Prostate gland (tissue), 2 donors: ENCODE measurements at places on chromosomes 12 and 14.

GRCh38 chr12:65986047-65986446, 144.5 kb downstream of the LLPH start:
- H3K4me1 ChIP-seq: no peaks in the 10 kb centered on the region
- no peaks in the 10 kb centered on the region for H3K36me3 ChIP-seq
- no peak overlapping the region for H3K27ac ChIP-seq
- DNase-seq: no peak
- no peaks in the 10 kb centered on the region for H3K27me3 ChIP-seq

GRCh38 chr12:122363782-122364181, 58.7 kb downstream of the CLIP1 start:
- H3K27ac ChIP-seq: no peak overlapping the region
- no peaks in the 10 kb centered on the region for H3K27me3 ChIP-seq
- H3K36me3 ChIP-seq: no peaks in the 10 kb centered on the region
- H3K4me1 ChIP-seq: no peaks in the 10 kb centered on the region
- H3K4me3 ChIP-seq: no peak overlapping the region
- no peak for DNase-seq

DNA sequence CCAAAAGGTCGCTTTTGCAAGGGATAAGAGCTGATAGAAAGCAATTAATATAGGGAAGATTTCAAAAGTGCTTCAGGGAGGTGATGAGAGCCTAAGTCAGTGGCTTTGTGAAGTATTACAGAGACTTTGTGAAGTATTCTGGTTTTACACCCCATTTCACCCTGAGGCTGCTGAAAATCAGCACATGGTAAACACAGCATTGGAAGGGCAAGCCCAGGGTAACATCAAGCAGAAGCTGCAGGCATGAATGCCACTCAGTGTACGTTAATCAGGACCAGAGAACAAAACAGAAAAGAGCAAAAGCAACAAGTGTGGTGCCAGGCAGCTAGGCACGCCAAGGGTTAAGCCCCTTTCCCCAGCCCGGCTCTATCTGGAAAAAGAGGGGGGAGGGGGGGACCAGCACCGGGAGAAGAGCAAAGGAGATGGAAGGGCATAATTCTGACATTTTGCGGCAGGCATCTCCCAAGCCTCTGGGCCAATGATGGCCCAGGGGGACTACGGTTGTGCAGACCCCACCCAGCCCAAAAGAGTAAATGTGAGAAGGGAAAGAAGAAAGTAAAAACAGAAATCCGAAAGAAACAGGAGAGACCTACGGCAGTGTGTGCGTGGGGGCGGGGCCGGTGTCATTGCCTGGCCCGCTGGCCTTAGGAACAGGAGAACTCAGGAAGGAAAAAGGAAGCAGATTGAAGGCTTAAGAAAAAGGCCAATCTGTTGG, 58.9 kb downstream of the DHRS2 start:
- H3K27me3 ChIP-seq: no peaks in the 10 kb centered on the region
- H3K4me1 ChIP-seq: peaks cover 7% of the 10 kb centered on the region
- no peak overlapping the region for H3K27ac ChIP-seq
- H3K4me3 ChIP-seq: no peak overlapping the region

DNA sequence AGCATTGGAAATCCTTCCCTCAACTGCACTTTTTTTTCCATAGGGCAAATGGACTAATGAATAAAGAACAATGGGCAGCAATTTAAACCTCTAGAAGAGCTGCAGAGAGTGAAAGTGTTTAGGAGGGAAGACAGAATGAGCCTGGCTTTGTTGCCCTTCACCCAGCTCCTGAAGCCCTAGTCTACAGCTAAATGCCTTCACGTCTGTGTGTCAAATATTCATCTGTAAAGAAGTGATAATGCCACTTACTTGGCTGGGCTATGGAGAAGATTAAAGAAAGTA, 45.6 kb downstream of the FLRT2 start:
- no peak overlapping the region for H3K27ac ChIP-seq
- no peak overlapping the region for H3K4me3 ChIP-seq
- no peaks in the 10 kb centered on the region for H3K27me3 ChIP-seq
- H3K4me1 ChIP-seq: no peaks in the 10 kb centered on the region

DNA sequence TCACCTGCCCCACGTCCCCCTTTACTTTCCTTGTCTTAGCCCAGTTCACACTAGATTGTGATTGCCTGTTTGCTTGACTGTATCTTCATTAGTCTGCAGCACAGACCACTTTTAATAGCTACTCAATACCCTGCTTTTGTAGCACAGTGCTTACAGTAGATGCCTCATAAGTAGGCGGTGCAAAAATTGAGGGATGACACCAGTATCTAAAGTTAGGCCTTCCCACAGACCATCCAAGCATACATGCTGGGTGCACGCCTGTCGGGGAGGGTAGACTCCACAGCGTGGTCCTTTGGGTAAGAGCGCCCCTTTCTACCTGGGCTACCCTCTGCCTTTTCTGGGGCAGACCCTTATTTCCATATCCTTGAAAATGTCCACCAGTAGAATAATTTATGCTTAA, 140.8 kb downstream of the GCH1 start:
- no peaks in the 10 kb centered on the region for H3K27me3 ChIP-seq
- no peak overlapping the region for H3K27ac ChIP-seq
- no peaks in the 10 kb centered on the region for H3K4me1 ChIP-seq
- no peak for DNase-seq
- H3K4me3 ChIP-seq: no peak overlapping the region

DNA sequence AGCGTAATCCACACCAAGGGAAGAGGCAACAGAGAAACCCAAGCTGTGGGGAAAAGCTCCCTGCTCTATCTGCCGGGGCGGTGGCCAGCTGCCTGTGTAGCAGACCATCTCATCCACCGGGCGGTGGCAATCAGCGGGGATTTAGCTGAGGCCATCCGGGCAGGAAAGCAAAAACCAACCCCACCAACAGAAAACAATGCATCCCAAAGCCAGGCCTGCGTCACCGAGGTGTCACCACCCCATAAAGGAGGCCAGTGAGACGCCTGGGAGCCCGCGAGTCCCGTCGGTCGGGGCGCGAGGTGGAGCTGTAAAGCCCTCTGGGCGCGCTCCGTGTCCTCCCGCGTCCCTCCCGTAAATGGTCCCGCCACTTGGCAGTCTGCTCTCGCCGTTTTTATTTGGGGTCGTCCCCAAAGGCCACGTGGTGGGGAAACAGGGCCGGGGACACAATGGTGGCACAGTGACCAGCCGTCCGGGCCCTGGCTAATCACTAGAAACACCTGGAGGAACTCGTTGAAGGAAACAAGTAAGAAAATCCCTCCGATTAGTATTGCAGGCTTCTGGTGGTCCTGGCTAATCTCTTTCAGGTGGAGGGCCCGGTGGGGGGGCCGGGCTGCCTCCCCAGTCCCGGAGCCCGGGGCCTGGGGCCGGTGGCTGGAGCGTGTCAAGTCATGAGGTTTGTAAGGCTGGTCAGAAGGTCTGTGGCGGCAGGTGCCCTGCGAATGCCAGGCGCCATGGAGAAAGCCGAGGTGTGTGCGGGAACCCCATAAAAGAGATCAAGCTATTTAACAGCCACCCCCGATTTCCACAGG, 94.7 kb upstream of the GSC start:
- H3K4me3 ChIP-seq: no peak overlapping the region
- no peaks in the 10 kb centered on the region for H3K4me1 ChIP-seq
- H3K36me3 ChIP-seq: no peaks in the 10 kb centered on the region
- no peaks in the 10 kb centered on the region for H3K27me3 ChIP-seq
- no peak for DNase-seq

GRCh38 chr12:76085520-76085868, 1.0 kb upstream of the NAP1L1 start:
- peak overlapping the region; percentile 76 for H3K4me3 ChIP-seq
- no peak for DNase-seq
- no peaks in the 10 kb centered on the region for H3K4me1 ChIP-seq
- no peaks in the 10 kb centered on the region for H3K27me3 ChIP-seq
- H3K27ac ChIP-seq: peak overlapping the region; percentile 99

DNA sequence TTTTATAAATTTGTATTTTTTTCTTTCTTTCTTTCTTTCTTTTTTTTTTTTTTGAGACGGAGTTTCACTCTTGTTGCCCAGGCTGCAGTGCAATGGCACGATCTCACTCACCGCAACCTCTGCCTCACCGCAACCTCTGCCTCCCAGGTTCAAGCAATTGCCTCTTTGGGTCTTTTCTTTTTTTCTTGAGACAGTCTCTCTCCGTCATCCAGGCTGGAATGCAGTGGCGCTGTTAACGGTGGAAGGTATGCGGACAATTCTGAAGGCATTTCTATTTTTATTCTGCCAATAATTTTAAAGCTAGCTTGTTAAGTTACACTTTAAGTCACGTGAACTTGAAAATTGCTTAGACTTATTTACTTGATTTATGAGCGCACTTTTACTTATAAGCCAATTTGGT, 8.8 kb upstream of the PHC1 start:
- DNase-seq: no peak
- no peak overlapping the region for H3K27ac ChIP-seq
- H3K36me3 ChIP-seq: no peaks in the 10 kb centered on the region
- H3K4me3 ChIP-seq: no peak overlapping the region
- no peaks in the 10 kb centered on the region for H3K27me3 ChIP-seq

- H3K4me1 ChIP-seq: no peaks in the 10 kb centered on the region
- no peaks in the 10 kb centered on the region for H3K36me3 ChIP-seq
- no peak overlapping the region for H3K27ac ChIP-seq
These were observed 16.5 kb downstream of the CCER1 start for GRCh38 chr12:90938451-90938850.

- H3K4me3 ChIP-seq: no peak overlapping the region
- no peaks in the 10 kb centered on the region for H3K36me3 ChIP-seq
- H3K27me3 ChIP-seq: no peaks in the 10 kb centered on the region
These were observed 66.8 kb upstream of the SLCO1C1 start for GRCh38 chr12:20628226-20628787.

- no peaks in the 10 kb centered on the region for H3K36me3 ChIP-seq
- no peak for DNase-seq
- H3K4me3 ChIP-seq: no peak overlapping the region
- H3K4me1 ChIP-seq: no peaks in the 10 kb centered on the region
- no peak overlapping the region for H3K27ac ChIP-seq
These were observed 994.4 kb upstream of the SEL1L start for GRCh38 chr14:82528016-82528415.

GRCh38 chr12:117143008-117143532, 43.9 kb upstream of the TESC start:
- no peaks in the 10 kb centered on the region for H3K36me3 ChIP-seq
- peak; percentile 53 for DNase-seq
- no peak overlapping the region for H3K4me3 ChIP-seq
- H3K27ac ChIP-seq: no peak overlapping the region
- peaks cover 8% of the 10 kb centered on the region for H3K4me1 ChIP-seq

GRCh38 chr14:102226356-102227125, 78.4 kb downstream of the MOK start:
- no peaks in the 10 kb centered on the region for H3K36me3 ChIP-seq
- DNase-seq: no peak
- no peak overlapping the region for H3K27ac ChIP-seq

GRCh38 chr12:91347481-91348214, 165.0 kb upstream of the DCN start:
- H3K4me1 ChIP-seq: no peaks in the 10 kb centered on the region
- no peaks in the 10 kb centered on the region for H3K36me3 ChIP-seq
- H3K4me3 ChIP-seq: no peak overlapping the region
- DNase-seq: no peak
- H3K27me3 ChIP-seq: no peaks in the 10 kb centered on the region
- no peak overlapping the region for H3K27ac ChIP-seq

GRCh38 chr12:42056130-42056529, 88.5 kb downstream of the GXYLT1 start:
- H3K36me3 ChIP-seq: no peaks in the 10 kb centered on the region
- H3K27ac ChIP-seq: no peak overlapping the region
- DNase-seq: no peak

DNA sequence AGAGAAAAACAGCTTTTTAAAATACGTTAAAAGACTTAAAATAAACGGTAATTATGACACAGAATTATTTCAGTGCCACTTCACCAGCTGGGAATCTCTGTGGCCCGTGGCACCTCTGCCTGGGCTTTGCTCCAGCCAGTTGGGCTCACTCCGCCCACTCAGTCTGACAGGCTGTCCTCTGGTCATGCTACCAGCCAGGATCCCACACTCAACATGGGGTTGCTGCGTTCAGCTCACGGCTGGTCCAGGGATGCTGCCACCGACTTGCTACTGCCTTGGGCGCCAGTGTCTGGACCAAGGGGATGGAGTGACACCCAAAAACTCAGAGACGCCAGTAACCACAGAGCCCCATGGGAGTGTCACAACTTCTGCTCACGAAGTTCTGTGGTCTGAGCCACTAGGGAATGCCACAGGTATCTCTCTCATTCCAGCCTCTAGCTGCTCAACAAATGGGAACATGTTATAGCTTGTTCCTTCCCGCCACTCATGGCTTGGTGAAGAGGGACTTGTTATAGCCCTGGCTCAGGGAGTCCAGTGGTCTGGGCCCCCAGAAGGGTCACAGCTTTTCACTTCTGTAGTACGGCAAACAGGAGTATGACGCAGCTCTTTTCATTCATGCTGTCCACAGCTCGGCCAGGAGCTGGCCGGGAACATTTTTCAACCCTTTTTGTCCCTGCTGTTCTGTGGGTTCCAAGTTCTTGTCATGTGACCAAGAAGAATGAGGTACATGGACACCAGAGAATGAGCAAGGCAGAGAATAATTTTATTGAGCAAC, 23.4 kb upstream of the ATXN7L3B start:
- DNase-seq: no peak
- H3K4me3 ChIP-seq: no peak overlapping the region
- no peak overlapping the region for H3K27ac ChIP-seq
- no peaks in the 10 kb centered on the region for H3K27me3 ChIP-seq
- no peaks in the 10 kb centered on the region for H3K36me3 ChIP-seq

GRCh38 chr14:64947710-64948611, 5.4 kb upstream of the GPX2 start:
- H3K4me1 ChIP-seq: no peaks in the 10 kb centered on the region
- H3K36me3 ChIP-seq: peaks cover 3% of the 10 kb centered on the region
- H3K4me3 ChIP-seq: no peak overlapping the region
- no peak for DNase-seq

GRCh38 chr12:2543801-2544200, 251.0 kb upstream of the FKBP4 start:
- no peak overlapping the region for H3K4me3 ChIP-seq
- no peaks in the 10 kb centered on the region for H3K4me1 ChIP-seq
- no peak overlapping the region for H3K27ac ChIP-seq
- no peaks in the 10 kb centered on the region for H3K27me3 ChIP-seq
- no peaks in the 10 kb centered on the region for H3K36me3 ChIP-seq

GRCh38 chr12:88453323-88453722, 126.9 kb downstream of the KITLG start:
- DNase-seq: no peak
- H3K27me3 ChIP-seq: no peaks in the 10 kb centered on the region
- H3K36me3 ChIP-seq: no peaks in the 10 kb centered on the region
- no peak overlapping the region for H3K27ac ChIP-seq

GRCh38 chr14:38880643-38881524, 222.2 kb downstream of the SEC23A start:
- H3K36me3 ChIP-seq: no peaks in the 10 kb centered on the region
- no peak for DNase-seq
- no peak overlapping the region for H3K4me3 ChIP-seq
- H3K27me3 ChIP-seq: no peaks in the 10 kb centered on the region

- H3K27me3 ChIP-seq: no peaks in the 10 kb centered on the region
These were observed 73.0 kb downstream of the RAD51B start for GRCh38 chr14:67892466-67893100.

GRCh38 chr12:48292040-48292439, 58.7 kb downstream of the ZNF641 start:
- no peaks in the 10 kb centered on the region for H3K36me3 ChIP-seq
- DNase-seq: no peak
- H3K4me1 ChIP-seq: no peaks in the 10 kb centered on the region
- H3K4me3 ChIP-seq: no peak overlapping the region
- no peaks in the 10 kb centered on the region for H3K27me3 ChIP-seq
- no peak overlapping the region for H3K27ac ChIP-seq

- peaks cover 42% of the 10 kb centered on the region for H3K4me1 ChIP-seq
- peak; percentile 99 for DNase-seq
- H3K27ac ChIP-seq: peak overlapping the region; percentile 88
- H3K27me3 ChIP-seq: no peaks in the 10 kb centered on the region
- no peaks in the 10 kb centered on the region for H3K36me3 ChIP-seq
- H3K4me3 ChIP-seq: no peak overlapping the region
These were observed 15.8 kb downstream of the CD9 start for GRCh38 chr12:6215932-6216494.
